ENCODE measurements at places on chromosomes 1 and 21.

- DNase-seq = no peak
These were observed 13.8 kb downstream of the PAX7 start for GRCh38 chr1:18644446-18644845.

- no peak for DNase-seq
These were observed 99.1 kb upstream of the ARTN start for GRCh38 chr1:43834280-43835081.

DNA sequence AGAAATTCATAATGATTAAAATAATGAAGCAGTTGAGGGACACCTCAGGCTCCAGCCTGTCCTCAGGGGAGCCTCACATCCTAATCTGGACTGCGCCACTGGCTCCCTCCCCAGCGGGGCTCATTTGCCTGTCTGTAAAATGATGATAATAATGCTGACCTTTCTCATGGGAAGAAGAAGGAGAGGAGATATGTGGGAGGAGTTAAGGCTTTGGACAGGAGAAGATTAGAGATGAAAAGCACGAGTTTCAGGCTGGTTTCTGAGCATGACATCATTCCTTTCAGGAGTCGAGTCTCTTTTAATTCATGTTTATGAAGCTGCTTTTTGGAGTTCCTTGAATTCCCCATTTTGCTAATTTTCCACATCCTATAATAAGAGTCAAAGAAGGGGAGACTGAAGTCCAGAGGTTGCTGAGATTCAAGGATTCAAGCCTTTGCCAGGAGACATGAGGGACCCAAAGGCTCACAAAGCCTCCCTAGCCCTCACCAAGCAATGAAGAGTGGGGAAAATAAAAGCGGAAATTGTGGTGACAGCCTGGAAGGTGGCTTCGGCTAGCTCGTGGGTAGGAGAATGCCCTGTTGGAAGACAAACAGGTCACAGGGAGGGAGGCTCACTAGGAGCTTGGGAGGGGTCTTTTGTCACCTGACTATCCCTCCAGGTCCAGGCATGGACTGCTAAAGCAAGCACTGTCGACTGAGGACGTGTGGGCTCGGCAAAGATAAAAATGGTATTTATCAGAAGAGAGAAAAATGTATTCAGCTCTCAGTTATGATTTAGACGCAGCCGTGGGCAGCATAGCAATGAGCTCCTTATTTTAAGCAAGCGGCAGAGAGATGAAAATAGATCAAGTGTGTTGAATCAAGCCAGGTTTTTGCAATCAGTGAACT, 27.5 kb upstream of the STMN1 start:
- DNase-seq = no peak

GRCh38 chr1:160800645-160801408, 4.9 kb downstream of the LY9 start:
- no peak for DNase-seq

GRCh38 chr1:231508497-231508896, 20.0 kb upstream of the TSNAX start:
- DNase-seq = no peak

GRCh38 chr1:154707901-154708463, 100.0 kb upstream of the ADAR start:
- DNase-seq = no peak

GRCh38 chr1:12478612-12478985, 139.4 kb downstream of the DHRS3 start:
- DNase-seq = no peak

- no peak for DNase-seq
These were observed 52.0 kb upstream of the CAMK1G start for GRCh38 chr1:209531549-209531948.

DNA sequence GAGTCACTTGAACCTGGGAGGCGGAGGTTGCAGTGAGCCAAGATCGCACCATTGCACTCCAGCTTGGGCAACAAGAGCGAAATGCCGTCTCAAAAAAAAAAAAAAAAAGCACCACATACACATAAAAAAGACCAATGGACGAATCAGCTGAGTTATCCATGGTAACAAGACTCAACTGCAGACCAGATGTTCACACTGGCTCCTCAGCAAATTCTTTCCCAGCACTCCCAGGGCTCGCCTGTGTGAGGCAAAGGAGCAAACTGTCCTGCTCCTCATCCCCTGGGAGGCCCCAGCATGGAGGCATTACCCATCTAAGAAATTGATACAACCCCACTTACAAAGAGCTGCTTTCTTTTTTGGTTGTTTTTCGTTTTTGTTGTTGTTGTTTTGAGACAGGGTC, 3.1 kb downstream of the TMEM234 start:
- DNase-seq = no peak

DNA sequence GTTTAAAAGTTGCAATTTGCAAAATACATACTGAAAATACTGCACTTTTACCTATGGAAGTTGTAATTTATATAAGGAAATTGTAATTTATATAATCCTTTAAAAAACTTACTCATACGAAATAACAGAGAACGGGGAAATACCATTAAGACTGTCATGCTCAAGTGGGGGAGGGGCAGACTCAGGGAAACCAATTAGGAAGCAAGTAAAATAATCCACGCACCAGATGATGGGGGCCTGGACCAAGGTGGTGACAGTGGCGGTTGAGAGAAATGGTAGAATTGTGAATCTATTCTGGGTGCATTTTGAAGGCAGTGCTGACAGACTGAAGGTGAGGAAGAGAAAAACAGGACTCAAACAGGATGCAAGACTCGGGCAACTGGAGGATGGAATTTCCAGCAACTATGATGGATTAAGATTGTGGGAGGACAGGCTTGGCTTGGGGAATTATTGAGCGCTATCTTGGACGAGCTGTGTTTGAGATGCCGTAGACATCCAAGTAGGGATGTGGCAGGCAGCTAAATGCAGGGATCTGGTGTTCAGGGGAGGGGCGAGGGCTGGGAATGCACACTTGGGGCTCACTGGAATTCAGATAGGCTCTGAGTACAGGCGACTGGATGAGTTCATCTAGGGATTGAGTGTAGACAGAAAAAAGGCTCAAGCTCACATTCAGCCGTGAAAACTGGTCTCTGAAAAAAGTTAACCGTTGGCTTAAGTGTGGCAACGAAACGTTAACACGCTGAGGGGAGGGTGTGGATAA, 977 bp downstream of the LCA5L start:
- no peak for DNase-seq

GRCh38 chr1:62218604-62219003, 24.0 kb downstream of the L1TD1 start:
- DNase-seq = no peak

- no peak for DNase-seq
These were observed 48.2 kb upstream of the TENT5B start for GRCh38 chr1:27060891-27061290.

- DNase-seq = no peak
These were observed 3.1 kb downstream of the ESPN start for GRCh38 chr1:6427441-6428390.

GRCh38 chr1:162139211-162139610, 69.7 kb downstream of the NOS1AP start:
- no peak for DNase-seq
